Right renal cortex interstitium (tissue), 3 donors: ENCODE measurements at places on chromosomes 7 and 10. TPM values are rescaled to one million over a fixed set of nuclear protein-coding genes. Genes with fewer than 3 reads are reported as not detected.

PNLIP gene
- not detected for polyA plus RNA-seq

UBE2H gene
- 128 TPM for polyA plus RNA-seq

ATG9B gene
- 0.99 TPM for polyA plus RNA-seq

SMKR1 gene
- polyA plus RNA-seq, result 4.4 TPM
